GM12878 (cell line): ENCODE measurements at places on chromosomes 5 and 9.

- no peak overlapping the region for H3K4me3 ChIP-seq
- no peak for DNase-seq
- H3K4me1 ChIP-seq: peaks cover 13% of the 10 kb centered on the region
- H3K27me3 ChIP-seq: no peaks in the 10 kb centered on the region
Measured at GRCh38 chr9:15512889-15513288, 2.1 kb upstream of the PSIP1 start.

DNA sequence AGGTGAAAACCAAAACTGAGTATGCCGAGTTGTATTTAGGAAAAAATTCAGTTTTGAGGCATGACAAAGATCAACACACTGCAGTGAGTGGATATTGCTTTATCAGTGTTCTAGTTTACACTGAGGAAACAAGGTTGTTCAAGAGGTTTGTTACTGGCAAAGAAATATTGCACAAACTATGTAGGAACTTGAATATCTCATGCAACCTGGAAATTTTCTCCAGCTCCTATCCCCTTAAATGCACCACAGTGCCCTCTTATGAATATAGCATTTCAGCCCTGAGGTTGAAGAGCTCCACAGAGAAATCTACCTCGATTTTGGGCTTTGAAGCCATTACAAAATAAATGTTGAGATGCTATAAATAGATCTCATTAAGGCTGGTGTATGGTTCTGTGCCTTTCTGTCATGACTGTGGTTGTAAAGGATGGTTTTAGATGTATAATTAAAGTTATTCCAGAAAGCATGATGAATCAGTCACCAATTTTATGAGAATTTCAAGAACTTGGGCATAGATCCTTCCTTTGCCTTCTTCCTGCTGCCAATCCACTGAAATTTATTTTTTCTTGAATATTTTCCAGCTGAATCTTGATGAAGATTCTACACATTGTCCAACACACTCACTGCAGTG is 159.3 kb downstream of the SPATA31D1 start:
- no peak for DNase-seq
- H3K36me3 ChIP-seq: no peaks in the 10 kb centered on the region
- H3K27me3 ChIP-seq: no peaks in the 10 kb centered on the region
- H3K4me1 ChIP-seq: no peaks in the 10 kb centered on the region
- no peak overlapping the region for H3K4me3 ChIP-seq

- no peak overlapping the region for H3K27ac ChIP-seq
- no peaks in the 10 kb centered on the region; the same call in 1 of the 2 replicates for H3K4me1 ChIP-seq
- H3K4me3 ChIP-seq: no peak overlapping the region
- no peaks in the 10 kb centered on the region; the same call in none of the 2 replicates for H3K27me3 ChIP-seq
Measured at GRCh38 chr5:174337276-174338184, 292.0 kb downstream of the NSG2 start.

DNA sequence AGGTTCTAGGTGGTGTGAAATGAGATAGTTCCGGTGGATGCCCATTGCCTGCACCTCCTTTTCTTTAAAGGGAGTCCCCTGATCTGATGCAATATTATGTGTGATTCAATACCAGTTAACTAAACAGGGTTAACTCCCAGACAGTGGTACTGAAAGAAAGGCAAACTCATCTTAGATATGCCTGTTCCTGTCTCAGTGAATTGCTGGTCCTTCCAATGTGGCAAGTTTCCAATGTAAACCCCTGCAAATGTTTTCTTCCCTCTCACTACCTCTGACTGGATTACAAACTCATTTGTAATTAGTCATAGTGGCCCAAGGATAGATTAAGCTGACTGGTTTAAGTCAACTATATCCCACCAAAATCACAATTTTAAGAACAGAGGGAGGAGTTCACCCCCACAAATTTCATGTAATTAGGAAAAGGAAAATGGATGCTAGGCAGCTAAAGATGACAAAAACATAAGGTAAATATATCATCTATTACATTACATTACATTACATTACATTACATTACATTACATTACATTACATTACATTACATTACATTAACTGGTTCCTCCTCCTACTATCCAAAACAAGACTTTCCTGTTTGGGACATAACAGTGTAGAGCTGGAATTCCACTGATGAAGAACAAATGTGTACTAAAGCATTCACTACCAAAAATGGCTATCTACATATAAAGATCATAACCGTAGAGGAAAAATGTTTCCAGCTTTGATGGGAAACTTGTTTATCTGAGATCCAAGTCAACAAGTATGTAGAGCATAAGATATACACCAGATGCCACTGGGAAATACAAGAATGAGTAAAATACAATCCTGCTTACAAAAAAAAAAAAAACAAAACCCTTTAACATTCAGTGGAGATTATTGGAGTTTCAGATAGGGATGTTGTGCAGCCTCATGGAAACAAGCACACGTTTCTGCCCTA is 121.5 kb upstream of the SNX2 start:
- no peak for DNase-seq
- H3K36me3 ChIP-seq: no peaks in the 10 kb centered on the region
- H3K27ac ChIP-seq: no peak overlapping the region
- no peak overlapping the region for H3K4me3 ChIP-seq
- H3K4me1 ChIP-seq: no peaks in the 10 kb centered on the region

DNA sequence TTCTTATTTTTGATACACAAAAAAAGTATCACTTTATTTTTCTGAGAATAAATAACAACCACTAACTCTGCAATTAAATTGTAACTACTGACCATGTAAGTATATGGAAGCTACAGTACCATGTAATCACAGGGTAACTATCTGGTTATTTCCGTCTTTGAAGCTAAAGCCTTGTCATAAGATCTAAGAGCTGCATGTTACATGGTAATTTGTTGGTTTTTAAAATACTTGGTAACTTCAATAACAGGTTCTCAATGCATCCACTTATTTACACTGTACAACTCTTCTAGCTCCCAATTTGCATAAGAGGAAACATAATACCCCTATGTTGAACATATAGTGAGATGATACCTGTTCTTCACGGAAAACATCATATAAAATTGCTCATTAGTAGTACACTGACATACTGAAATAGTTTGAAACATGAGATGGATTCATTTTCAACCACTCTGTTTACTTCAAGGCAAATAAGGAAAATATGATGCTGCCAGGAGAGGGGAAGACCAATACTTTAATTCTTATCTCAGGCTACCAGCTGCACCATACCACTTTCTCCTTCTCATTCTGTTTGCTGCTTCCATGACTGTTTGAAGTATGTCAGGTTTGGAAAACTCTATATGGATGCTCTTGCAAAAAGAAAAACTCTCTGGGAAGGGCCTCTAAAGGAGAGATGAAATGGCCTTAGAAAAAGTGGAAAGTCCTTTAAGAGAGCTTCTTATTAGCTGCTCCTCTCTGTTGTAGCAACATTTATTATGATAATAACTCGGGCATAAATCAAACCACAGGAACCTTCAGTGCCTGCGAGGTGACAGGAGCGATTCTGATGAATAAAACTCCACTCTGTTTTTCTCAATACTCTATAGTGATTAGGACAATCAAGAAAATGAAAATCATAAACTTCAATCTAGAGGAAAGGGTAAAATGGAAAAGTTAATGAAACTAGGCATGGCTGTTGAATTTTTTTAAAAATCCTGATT is 150.2 kb downstream of the KIAA0825 start:
- no peaks in the 10 kb centered on the region for H3K36me3 ChIP-seq
- H3K4me3 ChIP-seq: no peak overlapping the region
- no peaks in the 10 kb centered on the region for H3K27me3 ChIP-seq
- H3K27ac ChIP-seq: no peak overlapping the region
